ENCODE measurements at places on chromosomes 3 and 15.

GRCh38 chr3:150960708-150961684, 11.5 kb downstream of the CLRN1 start:
- DNase-seq, result no peak

- DNase-seq, result no peak
Measured at GRCh38 chr3:38968891-38969290, 82.9 kb downstream of the SCN11A start.

DNA sequence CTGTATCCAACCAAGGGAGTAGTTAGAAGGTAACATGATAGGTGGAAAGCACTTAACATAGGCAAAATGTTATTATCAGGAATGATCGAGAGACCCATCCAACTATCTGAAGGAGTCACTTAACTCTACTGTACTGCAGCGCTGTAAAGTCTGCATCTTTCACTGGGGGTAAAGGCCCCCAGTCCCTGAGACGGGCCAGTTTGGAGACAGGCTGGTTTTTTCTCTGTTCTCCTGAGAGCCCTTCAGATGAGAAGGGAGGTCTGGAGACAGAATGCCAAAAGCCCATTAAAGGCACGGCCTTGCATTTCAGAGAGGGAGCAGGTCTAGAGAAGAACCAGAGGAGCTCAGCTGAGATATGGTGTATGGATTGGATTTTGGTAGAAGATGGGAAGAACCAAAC, 71.3 kb upstream of the CGNL1 start:
- DNase-seq, result no peak

DNA sequence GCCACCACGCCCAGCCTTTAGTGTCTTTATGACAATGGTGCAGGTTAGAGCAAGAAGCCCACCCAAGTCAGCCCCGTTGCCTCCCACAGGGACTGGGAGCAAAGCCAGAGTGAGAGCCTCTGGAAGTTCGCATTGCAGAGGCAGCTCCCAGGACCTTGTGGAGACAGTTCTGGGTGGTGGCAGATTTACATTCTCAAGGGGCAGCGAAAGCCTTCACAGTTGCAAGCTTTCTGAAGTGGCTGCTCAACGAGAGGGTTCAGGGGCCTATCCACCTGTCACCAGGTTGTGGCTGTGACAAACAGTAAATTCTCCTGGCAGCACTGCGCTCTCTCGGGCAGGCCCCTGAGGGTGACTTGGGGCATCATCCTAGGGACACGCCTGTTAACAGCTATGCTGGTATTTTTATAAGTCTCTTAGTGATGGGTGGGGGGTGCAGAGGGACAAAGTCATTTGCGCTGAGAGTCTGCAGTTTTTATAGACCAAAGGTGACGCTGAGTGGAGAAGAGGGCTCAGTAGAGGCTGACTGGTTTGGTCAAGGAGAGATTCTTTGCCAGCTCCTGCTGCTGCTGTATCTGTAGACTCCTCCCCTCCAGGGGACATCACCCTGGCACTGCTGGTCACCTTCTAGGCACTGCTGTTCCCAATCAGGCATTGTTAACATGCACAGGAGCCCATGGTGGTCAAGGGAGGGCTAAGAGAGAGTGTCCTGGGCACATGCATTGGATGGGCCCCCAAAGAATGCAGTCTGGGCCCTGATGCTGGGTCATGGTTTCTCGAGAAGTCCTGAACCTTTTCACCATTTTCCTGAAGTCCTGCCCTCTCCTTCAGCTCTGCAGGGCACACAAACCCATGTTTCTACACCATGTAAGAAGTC, 57.5 kb upstream of the KLF13 start:
- DNase-seq, result no peak

- DNase-seq, result no peak
Measured at GRCh38 chr3:119279101-119279554, 15.1 kb upstream of the ARHGAP31 start.

DNA sequence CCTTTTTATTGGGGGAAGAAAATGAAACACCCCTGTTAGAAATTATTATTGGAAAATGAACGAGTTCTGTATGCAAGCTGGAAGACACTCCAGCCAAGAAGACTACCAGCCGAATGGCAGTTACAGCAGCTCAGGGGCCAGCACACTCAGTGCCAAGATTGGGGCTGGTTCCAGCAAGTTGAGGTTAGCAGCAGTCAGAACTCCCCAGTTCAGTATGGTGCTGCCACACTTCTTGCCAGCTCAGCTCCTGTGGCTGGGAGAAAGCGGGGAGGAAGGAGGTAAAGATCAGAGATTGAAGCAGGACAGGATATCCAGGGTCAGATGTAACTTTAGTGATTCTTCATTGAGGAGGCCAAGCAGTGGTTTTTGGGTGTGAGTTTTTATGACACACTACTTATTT, 280.2 kb upstream of the NR2E3 start:
- no peak for DNase-seq

DNA sequence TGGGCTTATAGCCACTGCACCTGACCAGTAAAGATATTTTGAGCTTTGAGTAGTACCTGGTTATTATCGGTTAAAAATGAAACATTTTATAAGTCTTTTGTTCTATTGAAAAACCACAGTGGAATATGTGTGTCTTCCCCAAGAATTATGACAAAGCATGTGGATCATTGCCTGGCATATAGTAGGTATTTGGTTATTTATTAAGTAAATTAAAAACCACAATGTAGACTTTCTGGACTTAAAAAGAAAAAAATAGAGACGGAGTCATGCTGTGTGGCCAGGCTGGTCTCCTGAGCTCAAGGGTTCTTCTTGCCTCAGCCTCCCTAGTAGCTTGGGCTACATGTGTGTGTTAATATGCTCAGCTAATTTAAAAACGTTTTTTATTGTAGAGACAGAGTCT, 43.5 kb downstream of the UBE2E2 start:
- DNase-seq, result no peak

DNA sequence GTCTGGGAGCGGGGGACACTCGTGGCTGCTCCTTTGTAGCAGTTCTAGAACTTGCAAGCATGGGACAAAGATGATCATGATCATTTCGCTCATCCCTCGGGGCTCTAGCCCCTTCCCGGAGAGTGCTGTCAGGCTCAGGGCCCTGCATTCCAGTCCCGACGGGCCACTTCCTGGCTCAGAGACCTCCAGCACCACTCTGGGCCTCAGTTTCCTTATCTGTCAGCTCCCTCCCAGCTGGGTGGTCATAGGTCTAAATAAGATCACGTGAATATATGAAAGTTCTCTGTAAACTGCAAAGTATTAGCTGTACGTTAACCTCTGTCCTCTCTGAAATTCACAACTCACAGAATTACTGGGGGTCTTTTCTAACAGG, 52.8 kb upstream of the SLC6A11 start:
- DNase-seq, result peak; percentile 25

DNA sequence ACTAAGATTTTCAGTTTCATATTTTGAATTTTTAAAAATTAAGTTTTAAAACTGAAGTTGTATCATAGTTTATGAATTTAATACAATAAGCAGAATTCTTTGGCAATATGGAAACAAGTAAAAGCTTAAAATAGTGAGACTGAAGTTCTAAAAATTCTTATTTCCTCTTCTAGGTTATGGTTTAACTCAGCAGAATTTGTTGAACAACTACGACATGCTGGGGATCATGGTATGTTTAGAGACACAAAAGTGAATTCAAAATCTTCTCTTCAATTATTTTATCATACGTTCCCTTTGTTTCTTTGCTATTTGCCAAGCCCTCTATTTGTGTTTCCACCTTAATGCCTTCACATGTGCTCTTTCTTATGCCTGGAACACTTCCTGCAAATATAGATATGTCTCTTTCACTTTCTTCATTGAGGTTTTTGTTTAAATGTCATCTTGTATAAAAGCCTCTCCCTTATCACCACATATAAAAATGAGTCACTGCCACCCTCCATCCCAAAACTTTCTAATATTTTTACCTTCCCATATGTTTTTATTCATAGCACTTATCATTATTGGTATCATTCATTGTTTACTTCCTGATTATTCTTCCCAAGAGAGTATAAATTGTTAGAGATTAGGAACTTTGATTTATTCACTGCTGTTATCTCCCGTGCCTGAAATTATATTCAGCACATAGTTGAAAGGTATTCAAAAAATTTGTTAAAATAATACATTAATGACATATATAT, 6.4 kb downstream of the SUCNR1 start:
- no peak for DNase-seq

DNA sequence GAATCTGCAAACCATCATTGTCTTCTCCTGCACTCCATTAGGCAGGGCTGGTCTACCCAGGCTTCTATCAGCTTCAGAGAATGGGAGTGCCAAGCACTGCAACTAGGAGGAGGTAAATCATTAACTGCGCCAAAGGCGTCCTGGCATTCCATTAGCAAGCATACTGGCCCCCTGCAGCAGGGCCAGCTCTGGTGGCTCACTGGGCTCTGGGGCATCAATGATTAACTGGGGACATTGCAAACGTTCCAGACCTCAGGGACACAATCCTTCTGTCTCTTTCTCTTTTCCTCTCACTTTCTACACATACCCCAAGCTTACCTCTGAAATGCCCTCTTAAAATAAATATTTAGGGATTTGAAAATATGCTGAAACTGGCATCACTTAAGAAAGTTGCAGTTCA, 129.0 kb downstream of the MYLK start:
- DNase-seq, result no peak

DNA sequence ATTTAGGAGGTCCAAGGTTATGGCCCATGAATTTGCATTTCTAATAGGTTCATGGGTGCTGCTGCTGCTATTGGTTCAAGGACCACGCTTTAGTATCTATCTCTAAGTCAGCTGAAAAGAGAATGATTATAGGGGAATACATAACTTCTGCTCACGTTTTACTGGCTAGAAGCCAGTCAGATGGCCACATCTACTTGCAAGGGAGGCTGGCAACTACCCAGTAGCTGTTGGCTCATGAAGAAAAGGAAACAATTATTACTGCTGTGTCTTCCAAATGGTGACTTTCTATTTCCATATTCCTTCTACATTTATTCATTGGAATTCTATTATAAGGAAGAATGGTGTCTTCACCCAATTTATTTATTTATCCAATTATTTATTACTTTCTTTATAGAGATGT, 54.2 kb downstream of the SLC25A36 start:
- DNase-seq, result no peak

DNA sequence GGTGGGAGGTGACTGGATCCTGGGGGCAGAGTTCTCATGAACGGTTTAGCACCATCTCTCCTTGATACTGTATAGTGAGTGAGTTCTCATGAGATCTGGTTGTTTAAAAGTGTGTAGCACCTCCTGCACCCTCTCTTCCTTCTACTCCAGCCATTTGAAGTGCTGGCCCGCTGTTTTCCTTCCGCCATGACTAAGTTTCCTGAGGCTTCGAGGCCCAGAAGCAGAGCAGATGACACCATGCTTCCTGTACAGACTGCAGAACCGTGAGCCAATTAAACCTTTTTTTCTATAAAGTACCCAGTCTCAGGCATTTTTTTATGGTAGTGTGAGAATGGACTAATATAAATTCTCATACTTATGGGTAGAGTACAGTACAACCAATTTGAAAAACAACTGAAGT, 123.6 kb upstream of the BHLHE40 start:
- DNase-seq, result no peak

DNA sequence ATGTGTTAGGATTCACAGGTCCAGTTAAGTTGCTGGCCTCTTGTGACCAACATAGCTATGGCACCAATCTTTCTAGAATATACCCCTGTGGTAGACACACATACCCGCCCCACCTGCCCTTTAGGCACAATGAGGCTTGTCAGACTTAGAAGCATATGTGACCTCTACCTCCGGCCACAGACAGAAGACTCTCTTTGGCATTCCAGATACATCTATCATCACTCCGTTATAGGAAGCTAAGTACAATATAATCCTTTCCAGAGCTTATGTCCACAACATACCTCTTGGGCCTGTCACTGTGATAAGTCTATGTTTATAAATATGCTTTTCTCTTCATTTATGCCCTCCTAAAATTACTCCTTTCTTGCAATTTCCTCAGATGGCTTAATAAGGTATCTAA, 39.8 kb downstream of the CD47 start:
- DNase-seq, result no peak

- DNase-seq, result no peak
Measured at GRCh38 chr3:114852966-114853365, 294.1 kb downstream of the ZBTB20 start.

DNA sequence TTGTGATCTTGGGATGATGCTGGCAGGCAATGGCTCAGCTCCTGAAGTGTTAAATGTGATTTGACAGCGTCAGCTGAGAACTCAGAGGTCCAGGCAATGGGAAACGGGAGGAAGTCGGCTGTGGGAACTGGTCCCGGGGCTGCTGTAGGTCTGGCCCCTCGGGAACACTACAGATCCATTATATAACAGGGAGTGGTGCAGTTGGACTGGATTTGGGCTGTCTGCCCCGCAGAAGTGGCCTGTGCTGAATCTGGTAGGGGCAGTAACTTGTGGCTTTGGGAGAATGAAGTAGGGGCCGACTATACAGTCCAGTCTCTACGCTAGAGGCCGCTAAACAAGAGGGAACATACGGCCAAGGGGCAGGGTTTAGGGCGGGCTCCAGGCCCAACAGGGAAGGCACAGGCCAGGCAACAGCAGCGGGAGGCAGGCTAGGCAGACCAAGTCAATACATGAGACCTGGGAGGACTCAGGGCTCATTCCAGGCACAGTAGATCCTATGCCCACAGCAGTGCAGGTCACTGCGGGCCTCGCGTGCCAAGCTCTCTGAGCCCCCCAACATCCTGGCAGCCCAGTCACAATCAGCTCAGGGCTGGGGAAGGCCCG, 20.3 kb upstream of the IL16 start:
- no peak for DNase-seq

- no peak for DNase-seq
Measured at GRCh38 chr3:46454209-46454595, 10.5 kb downstream of the LTF start.

GRCh38 chr3:86104154-86104553, 886.8 kb downstream of the VGLL3 start:
- DNase-seq, result no peak

DNA sequence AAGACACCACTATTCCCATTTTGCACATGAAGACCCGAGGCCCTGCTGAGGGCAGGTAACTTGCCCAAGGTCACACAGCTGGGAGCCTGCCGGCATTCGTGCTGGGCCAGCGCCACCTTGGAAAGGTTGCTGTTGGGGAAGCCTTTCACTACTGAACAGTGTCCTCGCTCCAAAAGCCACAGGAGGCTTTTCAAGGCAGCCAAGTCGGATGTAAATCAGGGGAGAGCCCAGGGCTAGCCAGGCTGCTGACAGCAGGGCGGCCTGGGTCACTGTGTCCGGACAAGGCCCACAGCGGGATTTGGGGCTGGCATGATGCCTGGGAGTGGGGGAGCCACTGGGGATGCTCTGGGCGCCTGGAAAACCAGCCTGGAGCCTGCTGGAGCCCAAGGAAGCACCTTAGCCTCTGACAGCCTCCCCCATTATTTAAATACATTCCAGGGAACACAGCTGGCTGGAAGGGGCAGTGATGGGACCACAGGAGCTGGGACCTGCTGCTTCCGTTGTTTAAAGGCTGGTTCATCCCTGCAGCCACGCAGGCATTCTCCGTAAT, 10.5 kb downstream of the SLC6A6 start:
- DNase-seq, result no peak

GRCh38 chr15:68768321-68768720, 52.4 kb downstream of the ANP32A start:
- no peak for DNase-seq

Data from activated naive CD4-positive, alpha-beta T cell treated with anti-CD3 and anti-CD28 coated beads, Interleukin-2, amount 50 U/mL, for 72 hours (primary cell).